Left renal cortex interstitium (tissue), 4 donors: ENCODE measurements at places on chromosomes 4 and X. TPM values are rescaled to one million over a fixed set of nuclear protein-coding genes. Genes with fewer than 3 reads are reported as not detected.

GRCh38 chr4:26984896-26985295, 124.3 kb downstream of the STIM2 start:
- no peak for DNase-seq

DNA sequence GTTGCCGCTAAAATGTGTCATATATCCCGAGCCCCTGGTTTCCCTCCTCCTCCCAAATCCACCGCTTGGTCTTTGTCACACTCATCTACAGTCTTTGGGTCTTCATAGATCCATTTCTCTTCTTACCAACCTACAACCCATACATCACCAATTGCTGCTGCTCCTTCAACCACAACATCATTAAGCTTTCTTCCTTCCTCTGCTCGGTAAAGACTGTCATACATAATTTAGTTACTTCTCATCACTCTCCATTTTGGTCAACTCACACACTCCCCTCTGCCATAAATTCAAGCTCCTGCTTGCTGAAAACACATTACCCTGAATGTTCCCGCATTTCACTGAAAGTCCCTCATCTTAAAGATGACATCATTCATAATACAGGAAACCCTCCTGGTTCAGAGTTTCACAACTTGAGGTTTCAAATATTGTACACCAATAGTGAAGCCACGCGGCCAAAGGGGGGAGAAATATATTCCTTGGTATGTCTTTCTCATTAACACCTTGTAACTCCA, 1.7 kb upstream of the DCTD start:
- DNase-seq, result no peak

DNA sequence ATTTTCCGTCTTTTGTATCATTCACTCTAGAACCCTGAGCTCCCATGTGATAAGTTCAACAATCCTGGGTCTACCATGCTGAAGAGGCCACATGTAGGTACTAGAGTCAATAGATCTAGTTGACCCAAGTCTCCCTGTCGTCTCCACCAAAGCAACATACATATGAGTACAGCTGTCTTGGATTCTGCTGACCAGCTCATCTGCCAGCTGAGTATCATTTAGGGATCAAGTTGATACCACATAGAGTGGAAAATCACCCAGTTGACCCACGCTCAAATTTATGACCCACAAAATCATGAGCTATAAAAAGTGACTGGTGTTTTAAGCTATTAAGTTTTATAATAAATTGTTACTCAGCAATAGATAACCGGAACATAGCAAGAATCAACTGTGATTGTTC, 61.8 kb downstream of the DMD start:
- no peak for DNase-seq

- no peak for DNase-seq
These were observed 29.9 kb upstream of the PJA1 start for GRCh38 chrX:69195192-69195591.

- DNase-seq, result no peak
These were observed 165.8 kb upstream of the CYSLTR1 start for GRCh38 chrX:78493180-78493579.

DNA sequence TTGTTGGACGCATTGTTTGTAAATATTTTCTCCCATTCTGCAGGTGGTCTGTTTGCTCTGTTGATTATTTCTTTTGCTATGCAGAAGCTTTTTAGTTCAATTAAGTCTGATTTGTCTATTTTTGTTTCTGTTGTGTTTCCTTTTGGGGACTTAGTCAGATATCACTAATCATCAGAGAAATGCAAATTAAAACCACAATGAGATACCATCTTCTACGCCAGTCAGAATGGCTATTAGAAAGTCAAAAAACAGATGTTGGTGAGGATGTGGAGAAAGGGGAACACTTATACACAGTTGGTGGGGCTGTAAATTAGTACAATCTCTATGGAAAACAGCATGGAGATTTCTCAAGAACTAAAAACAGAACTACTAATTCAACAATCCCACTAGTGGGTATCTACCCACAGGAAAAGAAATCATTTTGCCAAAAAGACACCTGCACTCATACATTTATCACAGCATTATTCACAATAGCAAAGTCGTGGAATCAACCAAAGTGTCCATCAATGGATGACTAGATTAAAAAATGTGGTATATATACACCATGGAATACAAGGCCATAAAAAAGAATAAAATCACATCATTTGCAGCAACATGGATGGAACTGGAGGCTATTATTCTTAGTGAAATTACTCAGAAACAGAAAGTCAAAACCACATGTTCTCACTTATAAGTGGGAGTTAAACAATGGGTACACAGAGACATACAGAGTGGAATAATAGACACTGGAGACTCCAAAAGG, 8.1 kb downstream of the COQ2 start:
- DNase-seq, result no peak

- no peak for DNase-seq
These were observed 6.4 kb downstream of the ABCB7 start for GRCh38 chrX:75149654-75150053.

DNA sequence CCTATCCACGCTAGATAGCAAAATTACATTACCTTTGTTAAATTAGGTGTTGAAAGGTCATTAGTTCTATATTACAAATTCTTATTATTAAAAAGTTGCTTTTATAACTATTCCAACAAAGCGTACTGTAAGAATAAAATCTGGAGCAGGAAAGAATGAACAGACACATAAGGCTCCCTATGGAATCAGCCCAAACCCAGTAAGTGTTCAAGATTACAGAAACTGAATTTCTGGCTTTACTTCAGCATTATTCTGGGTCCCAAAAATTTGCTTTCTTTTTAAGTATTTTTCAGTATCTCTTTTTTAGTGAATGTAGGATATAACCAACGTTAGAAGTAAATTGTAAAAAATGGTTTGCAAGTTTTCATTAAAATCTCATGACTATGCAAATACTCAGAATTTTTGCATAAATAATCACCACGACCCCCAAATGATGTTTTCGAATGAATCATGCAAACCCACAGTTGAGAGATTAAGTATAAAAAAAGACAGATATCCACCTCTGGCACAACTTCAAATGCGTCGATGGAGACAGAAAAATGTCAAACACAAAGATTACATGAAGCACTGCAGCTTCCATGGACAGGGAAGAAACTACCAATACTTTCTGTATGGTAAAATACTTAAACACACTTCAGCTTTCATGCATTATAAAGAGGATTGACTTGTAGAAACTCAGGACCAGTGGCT, 238.5 kb downstream of the RASL11B start:
- no peak for DNase-seq

- no peak for DNase-seq
These were observed 1384.8 kb downstream of the FAM133A start for GRCh38 chrX:95058815-95059214.

GRCh38 chrX:19789782-19790181, 97.6 kb downstream of the SH3KBP1 start:
- DNase-seq, result no peak

- no peak for DNase-seq
These were observed 126.9 kb upstream of the VEGFC start for GRCh38 chr4:176919631-176920030.

DNA sequence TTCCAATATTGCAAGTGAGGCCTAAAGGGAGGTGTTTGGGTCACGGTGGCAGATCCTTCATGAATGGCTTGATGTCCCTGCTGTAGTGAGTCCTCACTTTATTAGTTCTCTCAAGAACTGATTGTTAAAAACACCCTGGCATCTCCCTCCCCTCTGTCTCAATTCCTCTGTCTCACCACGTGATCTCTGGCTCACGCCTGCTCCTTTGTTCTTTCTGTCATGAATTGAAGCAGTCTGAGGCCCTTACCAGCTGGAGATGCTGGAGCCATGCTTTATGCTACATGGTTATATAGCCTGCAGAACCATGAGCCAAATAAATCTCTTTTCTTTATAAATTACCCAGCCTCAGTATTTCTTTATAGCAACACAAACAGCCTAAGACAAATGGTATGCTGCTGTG, 980.7 kb upstream of the GRIA3 start:
- no peak for DNase-seq

GRCh38 chr4:55435141-55435841, 39.5 kb downstream of the TMEM165 start:
- no peak for DNase-seq

- no peak for DNase-seq
These were observed 42.8 kb downstream of the TENM3 start for GRCh38 chr4:182286035-182286434.

DNA sequence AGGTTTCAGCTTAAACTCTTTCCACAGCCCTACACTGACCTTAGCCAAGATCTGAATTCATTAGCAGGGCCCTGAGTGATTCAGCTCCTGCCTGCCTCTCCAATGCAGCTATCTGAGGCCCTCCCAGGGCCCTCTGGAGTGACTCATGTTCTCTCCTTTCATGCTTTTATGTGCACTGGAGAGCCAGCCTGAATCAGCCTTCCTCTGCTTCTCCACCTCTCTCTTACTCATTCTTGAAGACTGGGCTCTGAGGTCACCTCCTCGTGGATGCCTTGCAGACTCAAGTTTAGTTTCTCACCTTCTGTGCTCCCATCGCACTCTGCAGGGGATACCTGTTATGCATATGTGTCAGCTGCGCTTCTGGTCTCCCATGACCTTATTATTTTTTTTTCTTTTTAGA, 3.1 kb upstream of the OCIAD2 start:
- no peak for DNase-seq

DNA sequence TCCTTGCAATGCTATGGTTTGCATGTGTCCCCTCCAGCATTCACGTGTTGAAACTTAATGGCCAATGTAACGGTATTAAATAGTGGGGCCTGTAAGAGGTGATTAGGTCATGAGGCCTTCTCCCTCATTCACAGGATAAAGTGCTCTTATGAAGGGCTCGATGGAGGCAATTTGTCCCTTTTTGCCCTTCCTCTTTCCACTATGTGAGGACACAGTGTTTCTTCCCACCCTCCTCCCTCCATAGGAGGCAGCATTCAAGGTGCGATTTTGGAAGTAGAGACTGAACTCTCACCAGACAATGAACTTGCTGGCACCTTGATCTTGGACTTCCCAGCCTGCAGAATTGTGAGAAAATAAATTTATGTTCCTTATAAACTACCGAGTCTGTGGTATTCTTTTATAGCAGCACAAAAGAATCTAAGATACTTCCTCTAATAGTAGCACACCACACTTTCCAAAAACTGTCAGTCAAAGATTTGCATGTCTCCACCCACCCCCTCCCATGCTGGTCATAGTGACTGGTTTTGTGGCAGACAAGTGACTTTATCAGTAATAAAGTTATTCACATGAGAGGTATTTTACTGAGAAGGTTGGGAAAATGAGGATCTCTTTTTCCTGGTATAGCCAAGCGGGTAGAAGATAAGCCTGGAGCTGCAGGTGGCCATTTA, 113.5 kb upstream of the TTC29 start:
- no peak for DNase-seq

GRCh38 chrX:17053502-17053901, 107.0 kb downstream of the REPS2 start:
- no peak for DNase-seq

DNA sequence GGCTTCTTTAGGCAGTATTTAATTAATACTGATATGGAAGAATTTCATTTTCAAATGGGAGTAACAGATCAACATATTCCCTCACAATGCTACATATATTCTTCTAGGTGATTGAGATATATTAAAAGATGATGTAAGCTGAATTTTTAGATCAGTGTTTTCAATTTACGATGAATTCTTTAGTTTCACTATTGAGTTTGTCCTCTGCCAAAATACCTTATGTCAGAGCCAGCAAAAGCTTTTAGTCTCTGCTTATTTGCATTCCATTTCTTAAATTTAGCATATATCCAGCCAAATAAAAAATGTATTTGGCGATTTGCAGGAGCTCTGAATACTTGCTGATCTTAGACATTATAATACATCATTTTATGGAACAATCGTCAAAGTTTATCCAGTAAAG, 144.3 kb downstream of the MOSPD2 start:
- no peak for DNase-seq

- DNase-seq, result no peak
These were observed 57.9 kb upstream of the PLS3 start for GRCh38 chrX:115503099-115503498.

GRCh38 chrX:52139545-52139895, 45.2 kb upstream of the MAGED4 start:
- DNase-seq, result no peak

DNA sequence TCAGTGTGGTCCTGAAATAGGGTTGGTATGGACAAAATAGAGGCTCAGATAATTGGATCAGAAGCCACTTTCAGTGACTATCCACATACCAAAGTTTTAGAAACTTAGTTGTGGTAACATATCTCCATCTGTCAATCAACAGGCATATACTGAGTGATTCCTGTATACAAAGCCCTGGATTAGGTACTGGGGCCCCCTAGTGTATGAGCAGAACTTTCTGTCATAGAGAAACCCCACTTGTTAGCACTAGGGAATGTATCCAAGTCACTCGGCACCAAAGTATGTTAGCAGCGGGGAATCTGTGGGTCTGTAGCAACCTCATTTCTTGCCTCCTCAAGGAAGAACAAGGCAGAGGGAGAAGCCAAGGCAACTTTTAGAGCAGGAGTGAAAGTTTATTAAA, 50.7 kb downstream of the MAP7D3 start:
- DNase-seq, result no peak

- no peak for DNase-seq
These were observed 731.3 kb downstream of the DMD start for GRCh38 chrX:32480019-32480418.

DNA sequence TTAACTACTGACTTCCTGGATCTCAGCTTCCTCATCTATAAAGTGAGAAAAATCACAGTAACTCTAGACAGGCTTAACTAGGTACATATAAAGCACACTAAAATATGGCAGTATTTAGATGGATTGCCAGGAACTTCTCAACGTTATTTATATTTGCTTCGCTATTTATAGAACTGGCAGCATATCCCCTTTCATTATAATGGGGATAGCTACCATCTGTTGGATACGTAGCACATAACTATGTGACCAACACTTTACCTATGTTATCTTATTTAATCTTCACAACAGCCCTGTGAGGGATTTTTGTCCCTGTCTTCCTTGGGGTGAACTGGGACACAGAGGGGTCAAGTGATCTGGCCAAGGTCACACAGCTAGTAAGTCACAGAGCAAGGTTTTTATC, 64.6 kb downstream of the ENPEP start:
- DNase-seq, result no peak

DNA sequence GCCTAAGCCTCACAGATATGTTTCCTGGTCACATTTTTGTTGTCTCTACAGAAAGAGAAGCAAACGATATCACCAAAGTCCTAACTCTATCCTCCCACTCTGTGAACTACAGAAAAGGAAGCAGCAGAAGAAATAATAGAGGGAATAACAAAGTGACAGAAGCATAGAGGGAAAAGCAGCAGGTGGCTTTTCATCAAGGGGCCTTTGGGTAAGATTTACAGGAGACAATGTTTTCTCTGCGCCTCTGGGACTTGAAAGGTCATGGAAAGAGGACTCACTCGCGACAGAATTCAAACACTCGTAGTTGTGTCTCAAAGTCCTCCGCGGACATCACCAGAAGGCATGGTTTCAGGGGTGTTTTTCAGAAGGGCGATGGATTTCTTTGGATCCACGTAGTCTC, 66.1 kb downstream of the SORBS2 start:
- no peak for DNase-seq

GRCh38 chr4:42454755-42455420, 57.6 kb downstream of the SHISA3 start:
- DNase-seq, result no peak

The PSAPL1 gene
- polyA plus RNA-seq, result not detected

The PCSK1N gene
- 22.7 TPM for polyA plus RNA-seq

The FAM47E gene
- 6.0 TPM for polyA plus RNA-seq

The TMSB15B gene
- 24.8 TPM for polyA plus RNA-seq

The MAGEB10 gene
- polyA plus RNA-seq, result 0.13 TPM
